ENCODE measurements at places on chromosomes 4 and X.

DNA sequence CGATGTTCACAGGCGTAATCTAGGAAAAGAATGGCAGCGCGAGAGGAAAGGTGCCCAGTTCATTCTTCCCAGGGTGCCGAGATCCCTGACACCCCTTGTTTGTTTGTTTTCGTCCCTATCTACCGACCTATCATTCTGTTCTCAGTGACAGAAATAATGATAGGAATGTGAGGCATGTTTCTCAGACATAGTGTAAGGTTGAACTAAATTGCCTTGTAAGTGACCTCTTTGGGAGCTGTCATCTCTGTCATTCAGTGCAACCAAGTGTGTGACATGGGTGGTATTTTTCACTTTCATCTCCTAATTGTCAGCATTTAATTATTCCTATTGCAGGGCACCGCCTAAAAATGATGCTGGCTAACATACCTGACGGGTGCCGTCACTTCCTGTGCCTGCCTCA is 24.4 kb downstream of the CLDN22 start:
- no peak for DNase-seq

GRCh38 chr4:71604785-71605184 is 179.1 kb downstream of the GC start:
- no peak for DNase-seq

DNA sequence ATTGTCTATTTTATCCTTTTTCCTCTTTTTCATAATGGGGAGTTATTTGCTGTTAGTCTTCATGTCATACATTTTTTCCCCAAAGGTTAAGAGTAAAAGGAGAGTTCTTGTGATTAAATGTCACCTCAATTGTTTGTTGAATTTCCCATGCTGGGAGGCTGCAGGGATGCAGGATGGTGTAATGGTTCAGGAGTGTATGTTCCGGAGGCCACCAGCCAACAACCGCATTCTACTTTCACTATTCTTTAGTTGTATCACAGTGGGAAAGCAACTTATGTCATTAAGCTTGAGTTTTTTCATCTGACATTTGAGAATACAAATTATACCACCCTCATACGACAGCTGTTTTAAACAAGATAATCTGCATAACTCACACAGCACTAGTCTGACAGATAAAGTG is 15.4 kb downstream of the AFP start:
- DNase-seq = no peak

- no peak for DNase-seq
Measured at GRCh38 chr4:89723096-89723495, 113.9 kb downstream of the SNCA start.

DNA sequence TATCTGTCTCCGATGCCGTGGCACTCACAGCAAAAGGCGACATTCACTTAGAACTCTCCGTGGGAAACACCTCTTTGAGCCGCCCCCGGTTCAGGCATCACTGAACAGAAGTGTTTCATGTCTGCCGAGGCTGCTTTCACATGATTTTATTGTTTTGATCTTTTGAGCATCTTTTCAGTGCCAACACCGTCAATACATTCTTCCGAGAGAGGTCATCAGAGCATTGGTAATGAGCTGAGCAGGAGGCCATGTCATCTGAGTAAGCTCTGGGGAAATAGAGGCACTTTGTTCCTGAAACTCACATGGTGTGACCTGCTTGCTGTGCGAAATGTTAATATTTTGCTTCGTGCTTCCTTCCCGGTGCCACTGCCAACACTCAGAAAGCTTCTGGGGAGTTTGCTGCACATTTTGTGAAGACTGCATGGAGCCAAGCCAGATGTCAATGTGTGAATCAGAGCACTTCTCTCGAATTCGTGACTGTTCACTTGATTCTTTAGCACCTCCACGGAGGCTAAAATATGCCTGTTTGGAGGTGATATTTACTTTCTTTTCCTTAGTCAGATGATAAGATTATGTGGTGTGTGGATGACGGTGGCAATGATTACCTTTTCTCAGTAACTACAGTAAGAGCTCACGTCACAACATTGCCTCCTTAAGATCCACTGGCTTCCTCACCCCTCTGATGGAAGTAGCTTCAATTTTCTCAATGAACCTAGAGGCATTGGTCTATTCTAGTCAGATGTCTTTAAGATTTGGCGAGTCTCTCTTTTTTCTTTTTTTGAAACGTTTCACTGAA is 222.3 kb upstream of the HS3ST1 start:
- no peak for DNase-seq

DNA sequence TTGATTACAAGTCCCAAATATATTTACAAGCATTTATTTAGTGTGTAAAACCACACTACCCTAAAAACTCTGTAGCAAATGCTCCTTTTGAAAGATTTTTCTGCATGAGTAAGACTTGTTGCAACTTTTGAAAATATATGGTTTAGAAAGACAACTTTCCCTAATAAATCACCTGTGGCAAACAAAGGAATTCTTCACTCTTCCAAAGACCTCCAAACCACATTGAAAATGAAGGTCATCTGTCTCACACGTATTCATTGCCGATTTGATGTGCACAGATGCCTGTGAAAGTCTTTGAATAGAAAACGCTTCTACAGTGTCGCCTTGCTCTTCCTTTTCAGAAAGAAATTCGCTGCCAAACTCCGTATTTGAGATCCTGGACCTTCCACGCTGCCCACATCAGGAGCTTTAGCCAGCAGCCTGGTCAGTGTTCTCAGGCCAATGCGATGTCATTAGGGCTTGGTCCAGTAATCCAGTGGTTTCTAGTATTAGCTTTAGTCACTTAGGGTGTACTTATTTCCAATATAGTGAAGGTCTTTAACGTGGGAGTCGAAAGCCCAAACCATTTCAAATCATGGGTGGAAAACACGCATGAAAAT is 22.2 kb downstream of the SPINK2 start:
- DNase-seq = no peak

- no peak for DNase-seq
Measured at GRCh38 chr4:71062436-71062835, 69.0 kb downstream of the DCK start.

DNA sequence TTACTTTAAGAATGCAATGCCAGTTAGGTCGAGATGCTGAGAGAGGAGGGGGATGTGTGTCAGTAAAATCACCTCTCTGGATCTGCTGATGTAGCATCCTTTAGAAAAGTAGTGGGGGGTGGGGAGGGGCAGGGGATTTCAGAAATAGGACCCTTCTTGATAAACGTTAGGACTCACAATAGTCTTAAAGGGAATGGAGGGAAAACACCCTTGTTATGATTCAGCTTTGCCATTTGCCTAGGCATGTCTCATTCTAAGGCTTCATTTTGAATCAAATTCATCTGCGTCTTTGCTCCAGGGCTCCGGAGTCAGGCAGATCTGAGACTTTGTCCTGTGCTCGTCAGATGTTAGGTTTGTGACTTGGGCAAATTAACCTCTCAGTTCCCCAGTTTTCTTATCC is 879 bp downstream of the SH2D1A start:
- DNase-seq = peak; percentile 72

DNA sequence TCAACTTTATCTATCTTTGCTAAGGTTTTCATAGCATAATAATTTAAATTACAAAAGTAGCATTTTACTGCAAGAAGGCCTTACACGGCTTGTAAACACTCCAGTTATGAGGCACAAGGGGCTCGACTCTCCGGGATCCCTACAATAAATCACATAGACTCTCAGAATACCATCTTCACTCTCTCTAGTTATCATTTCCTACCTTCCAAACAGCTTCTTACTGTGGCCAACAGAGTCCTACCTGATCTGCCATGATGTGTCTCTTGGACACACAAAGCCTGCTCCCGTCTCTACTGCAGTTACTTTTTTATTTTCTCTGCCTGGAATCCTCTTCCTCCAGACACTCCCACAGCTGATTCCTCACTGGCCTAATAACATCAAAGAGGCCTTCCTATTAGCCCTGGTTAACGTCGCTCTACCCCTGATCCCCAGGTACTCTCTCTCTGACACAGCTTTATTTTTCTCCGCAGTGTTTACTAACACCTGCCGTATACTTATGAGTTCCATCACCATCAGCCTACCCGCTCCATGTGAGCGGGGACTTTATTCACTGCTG is 559.6 kb upstream of the DIPK2B start:
- DNase-seq = no peak

DNA sequence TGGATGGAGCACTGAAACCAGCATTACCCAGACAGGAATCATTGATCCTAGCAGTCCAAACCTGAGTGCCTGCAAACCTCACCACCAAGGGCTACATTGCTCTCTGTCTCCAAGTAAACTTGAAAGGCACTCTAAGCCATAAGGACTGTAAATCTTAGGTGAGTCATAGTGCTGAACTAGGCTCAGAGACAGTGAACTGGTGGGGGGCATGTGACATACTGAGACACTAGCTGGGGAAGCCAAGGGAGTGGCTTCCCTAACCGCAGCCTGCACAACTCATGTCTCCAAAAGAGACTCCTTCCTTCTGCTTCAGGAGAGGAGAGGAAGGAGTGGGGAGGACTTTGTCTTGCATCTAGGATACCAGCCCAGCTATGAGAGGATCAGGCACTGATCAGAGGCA is 235.5 kb upstream of the ACTRT1 start:
- no peak for DNase-seq

DNA sequence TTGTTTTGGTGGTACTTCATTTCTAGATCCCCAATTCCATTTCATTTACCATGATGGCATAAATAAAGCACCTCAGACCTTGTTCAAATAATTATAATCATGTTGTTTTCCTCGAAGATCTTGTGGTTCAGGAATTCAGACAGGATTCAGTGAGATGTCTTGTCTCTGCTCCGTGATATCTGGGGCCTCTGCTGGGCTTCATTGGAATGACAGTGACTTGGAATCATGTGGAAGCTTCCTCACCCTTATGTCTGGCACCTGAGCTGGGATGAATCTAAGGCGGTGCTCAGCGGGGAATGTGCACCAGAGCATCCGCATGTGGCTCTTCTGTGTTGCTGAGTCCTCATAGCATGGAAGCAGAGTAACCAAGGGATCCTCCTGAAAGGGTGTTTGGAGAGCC is 132.2 kb downstream of the VEGFC start:
- DNase-seq = no peak

DNA sequence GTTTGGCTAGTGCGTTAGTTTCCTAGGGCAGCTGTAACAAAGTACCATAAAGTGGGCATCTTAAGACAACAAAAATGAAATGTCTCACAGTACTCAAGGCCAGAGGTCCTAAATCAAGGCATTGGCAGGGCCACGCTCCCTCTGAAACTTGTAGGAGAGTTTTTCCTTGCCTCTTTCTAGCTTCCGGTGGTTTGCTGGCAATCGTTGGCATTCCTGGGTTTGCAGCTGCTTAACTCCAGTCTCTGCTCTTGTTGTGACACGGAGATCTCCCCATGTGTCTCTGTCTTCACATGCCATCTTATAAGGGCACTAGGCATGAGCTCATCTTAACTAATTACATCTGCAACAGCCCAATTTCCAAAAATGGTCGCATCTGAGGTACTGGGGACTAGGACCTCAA is 362.0 kb upstream of the BOD1L1 start:
- DNase-seq = no peak

- DNase-seq = no peak
Measured at GRCh38 chr4:184166736-184167135, 50.9 kb downstream of the ENPP6 start.

GRCh38 chrX:41981481-41982013 is 58.2 kb upstream of the CASK start:
- DNase-seq = no peak

DNA sequence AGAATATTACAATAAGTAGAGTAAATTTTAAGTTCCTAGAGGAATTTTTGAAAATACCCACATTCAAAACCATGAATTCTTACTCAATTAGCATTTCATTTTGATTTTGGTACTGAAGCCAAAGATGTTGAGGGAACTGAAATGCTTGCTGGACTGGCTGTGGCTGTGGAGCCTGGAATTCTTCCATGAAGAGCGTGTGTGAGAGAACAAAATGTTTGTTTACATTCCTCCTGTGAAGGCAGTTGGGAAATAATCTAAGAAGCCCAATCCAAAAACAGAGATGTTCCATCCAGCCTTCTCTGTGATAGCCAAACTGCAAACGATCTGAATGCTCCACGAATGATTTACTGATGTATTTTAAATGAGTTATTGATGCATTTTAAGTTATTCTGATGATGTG is 3.8 kb upstream of the ADH1B start:
- no peak for DNase-seq

DNA sequence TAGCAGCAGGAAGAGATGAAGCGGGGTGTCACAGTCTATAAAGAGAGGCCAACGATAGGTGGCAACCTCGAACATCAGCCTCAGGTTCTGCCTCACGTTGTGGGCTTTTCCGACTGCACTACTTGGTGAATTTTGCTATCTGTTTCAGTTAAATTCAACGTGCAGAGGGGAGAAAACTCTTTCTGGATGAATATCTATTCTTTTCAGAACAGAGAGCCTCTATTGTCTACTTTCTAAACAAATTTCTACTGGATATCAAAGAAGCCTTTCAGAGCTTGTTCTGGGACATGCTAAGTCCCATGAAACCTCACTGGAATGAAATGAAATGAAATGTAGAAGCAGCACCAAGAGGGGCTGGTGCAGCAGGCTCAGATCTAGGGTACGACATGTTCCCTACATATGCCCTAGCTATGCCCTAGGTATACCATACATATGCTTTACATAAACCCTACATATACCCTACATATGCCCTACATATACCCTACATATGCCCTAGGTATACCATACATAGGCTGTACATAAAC is 116.5 kb upstream of the TRIM2 start:
- DNase-seq = no peak

- no peak for DNase-seq
Measured at GRCh38 chr4:88144866-88145300, 13.6 kb downstream of the ABCG2 start.

GRCh38 chrX:110310896-110311295 is 7.0 kb downstream of the AMMECR1 start:
- peak; percentile 71 for DNase-seq

DNA sequence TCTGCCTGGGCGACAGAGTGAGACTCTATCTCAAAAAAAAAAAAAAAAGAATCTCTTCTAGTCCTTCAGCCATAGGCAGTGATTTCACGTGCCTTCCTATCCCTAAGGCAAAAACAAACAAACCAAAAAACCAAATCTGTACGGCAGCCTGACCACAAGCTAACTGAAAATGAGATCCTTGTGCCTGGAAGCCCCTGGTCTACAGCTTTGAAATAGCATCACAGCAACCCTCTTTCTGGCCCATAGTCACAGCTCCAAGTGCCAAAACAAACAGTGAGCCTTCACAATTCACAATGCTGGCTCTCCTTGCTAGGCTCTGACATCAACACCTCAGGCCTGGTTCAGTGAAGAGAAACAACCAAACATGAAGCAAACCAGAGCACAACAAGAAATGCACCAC is 46.1 kb downstream of the TMEM150C start:
- no peak for DNase-seq

- DNase-seq = peak; percentile 60
Measured at GRCh38 chr4:2363056-2363721, 55.3 kb downstream of the ZFYVE28 start.
